ENCODE measurements at places on chromosomes 5 and 9.
A peak's percentile ranks its signal among the peaks of the same experiment; 100 is the strongest.

GRCh38 chr9:14271093-14271673 is 42.8 kb downstream of the NFIB start:
- DNase-seq, result peak; percentile 84

DNA sequence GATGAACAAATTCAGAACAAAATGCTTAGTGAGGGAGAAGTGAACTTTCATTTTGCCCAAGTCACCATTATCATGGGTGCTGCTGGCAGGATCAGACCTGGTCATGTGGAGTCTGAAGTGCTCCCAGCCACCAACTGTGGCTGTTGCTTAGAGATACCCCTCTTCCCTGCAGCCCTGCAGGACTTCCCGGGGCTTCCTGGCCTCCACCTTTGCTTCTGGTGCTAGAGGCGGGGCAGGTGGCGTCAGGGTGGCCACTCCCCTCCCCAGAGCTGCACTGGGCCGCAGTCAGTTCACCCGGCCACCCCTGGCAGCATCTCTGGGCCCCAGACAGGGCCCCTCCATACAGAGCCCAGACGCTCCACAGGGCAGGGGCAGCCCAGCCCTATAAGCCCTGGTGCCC is 30.0 kb upstream of the SLC12A7 start:
- no peak for DNase-seq

GRCh38 chr5:54214722-54215121 is 95.7 kb downstream of the ARL15 start:
- DNase-seq, result no peak

DNA sequence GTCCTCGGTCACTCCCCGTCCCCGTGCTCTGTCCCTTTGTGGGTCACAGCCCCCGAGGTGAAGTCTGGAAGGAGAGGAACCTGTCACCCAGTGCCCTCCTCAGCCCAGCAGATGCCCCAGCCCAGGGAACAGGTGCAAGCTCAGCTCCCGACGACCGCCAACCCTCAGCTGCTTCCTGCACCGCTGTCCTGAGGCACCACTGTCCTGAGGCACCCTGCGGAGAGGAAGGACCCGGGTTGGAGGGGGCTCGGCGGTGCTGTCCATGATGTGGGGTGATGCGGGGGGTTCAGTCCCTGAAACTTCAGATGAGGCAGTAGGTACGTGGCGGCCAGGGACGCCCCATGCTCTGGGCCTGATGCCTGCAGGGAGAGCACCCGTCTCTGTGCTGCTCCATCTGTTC is 81.4 kb downstream of the COL5A1 start:
- DNase-seq, result no peak

GRCh38 chr5:165135565-165135964 is 1630.1 kb downstream of the MAT2B start:
- DNase-seq, result no peak
